Mucosa of gallbladder (tissue), 1 donor: ENCODE measurements at places on chromosomes 5 and 9. TPM values are rescaled to one million over a fixed set of nuclear protein-coding genes. Genes with fewer than 3 reads are reported as not detected.

The PHF24 gene
- total RNA-seq, result 0.29 TPM

The LMBRD2 gene
- 13.9 TPM for total RNA-seq

The MOCS2 gene
- total RNA-seq, result 42.8 TPM

- no peak for DNase-seq
Measured at GRCh38 chr5:103272377-103272776, 13.8 kb downstream of the MACIR start.

GRCh38 chr9:99948482-99948881 lies 42.0 kb downstream of the STX17 start:
- DNase-seq, result no peak

DNA sequence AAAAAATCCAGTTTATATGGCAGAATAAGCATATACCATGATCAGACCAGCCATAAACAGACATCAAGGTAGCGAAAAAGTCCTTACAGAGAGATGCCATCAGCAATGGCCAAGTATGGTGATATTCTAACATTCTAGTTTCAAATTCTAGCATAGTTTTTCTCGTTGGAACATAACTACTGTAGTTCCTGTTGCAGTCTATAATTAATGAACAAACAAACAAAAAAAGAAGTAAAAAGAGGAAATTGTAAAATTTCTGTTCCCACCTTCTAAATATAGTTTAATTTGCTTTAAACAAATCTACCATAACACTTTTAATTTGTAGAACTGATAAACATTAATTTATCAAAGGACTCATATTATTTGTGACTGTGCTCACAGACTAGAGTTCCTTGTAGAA lies 9.9 kb upstream of the CD180 start:
- DNase-seq, result no peak

GRCh38 chr9:130182381-130182909 lies 10.2 kb downstream of the NCS1 start:
- no peak for DNase-seq

GRCh38 chr5:110439296-110439695 lies 287.2 kb downstream of the TMEM232 start:
- no peak for DNase-seq

GRCh38 chr9:87382900-87383299 lies 114.8 kb upstream of the DAPK1 start:
- no peak for DNase-seq

- no peak for DNase-seq
Measured at GRCh38 chr9:129624947-129625346, 1.0 kb upstream of the NTMT1 start.

GRCh38 chr5:124419531-124419930 lies 326.9 kb downstream of the ZNF608 start:
- DNase-seq, result no peak
